ENCODE measurements at places on chromosomes 6 and 20.

DNA sequence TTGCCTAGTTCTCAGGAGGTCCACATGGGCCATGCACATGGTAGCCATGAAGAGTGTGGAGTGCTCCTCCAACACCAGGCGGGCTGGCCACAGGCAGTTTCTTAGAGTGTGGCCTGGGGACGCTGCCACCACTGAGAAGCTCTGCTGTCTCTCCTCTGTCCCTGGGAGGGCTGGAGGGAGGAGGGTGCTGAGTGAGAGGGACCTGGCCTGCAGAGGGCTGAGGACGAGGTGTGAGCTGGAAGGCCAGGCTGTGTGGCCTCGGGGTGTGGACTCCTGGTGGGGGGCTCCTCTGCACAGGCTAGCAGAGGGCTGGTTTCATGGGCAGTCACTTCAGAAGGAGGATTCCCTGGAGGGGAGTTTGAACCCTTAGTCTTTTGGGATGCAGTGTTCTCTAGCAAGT is 39.7 kb downstream of the SYNJ2 start:
- no peak for DNase-seq

GRCh38 chr20:50298554-50299324 is 108.1 kb downstream of the CEBPB start:
- DNase-seq = no peak

GRCh38 chr6:96184798-96185197 is 169.0 kb downstream of the FUT9 start:
- no peak for DNase-seq

DNA sequence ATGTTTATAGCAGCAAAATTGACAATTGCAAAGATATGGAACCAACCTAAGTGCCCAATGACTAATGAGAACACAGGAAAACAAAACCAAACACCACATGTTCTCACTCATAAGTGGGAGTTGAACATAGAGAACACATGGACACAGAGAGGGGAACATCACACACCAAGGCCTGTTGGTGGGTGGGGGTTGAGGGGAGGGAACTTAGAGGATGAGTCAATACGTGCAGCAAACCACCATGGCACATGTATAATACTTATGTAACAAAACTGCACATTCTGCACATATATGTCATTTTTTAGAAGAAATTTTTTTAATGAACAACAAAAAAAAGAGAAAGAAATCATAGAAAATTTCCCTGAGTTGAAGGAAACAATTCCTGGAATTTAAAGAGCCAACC is 3.9 kb downstream of the EPM2A start:
- no peak for DNase-seq

DNA sequence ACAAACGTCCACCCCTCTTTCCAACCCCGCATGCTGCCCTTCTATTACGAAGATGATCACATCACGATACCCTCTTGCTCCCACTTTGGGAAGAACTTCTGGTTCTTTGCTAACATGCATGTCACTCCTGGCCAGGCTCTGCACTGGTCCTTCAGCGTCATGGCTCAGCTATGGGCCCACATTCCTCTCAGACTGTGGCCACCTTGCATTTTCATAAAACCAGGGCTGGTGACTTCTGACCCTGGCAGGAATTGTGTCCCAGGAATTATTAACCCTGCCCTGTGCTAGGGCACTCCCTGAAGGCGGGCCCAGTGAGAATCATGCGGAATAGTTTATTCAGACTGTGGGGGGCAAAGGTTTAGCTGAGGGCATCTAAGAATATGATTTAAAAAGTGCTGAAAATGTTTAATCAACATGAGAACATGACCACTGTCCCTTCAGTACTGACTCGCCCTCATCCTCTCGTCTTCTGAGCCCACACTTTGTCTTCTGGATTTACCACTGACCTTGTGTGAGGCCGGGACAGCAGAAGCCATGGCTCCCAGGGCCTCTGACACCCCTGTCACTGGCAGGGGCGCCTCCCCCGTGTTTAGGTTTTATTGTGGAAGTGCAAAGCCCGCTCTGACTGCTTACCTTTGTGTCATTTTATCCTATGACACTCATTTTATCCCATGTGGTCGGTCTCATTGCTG is 38.1 kb upstream of the THBS2 start:
- DNase-seq = no peak

GRCh38 chr6:123849406-123849805 is 45.7 kb downstream of the NKAIN2 start:
- DNase-seq = no peak

DNA sequence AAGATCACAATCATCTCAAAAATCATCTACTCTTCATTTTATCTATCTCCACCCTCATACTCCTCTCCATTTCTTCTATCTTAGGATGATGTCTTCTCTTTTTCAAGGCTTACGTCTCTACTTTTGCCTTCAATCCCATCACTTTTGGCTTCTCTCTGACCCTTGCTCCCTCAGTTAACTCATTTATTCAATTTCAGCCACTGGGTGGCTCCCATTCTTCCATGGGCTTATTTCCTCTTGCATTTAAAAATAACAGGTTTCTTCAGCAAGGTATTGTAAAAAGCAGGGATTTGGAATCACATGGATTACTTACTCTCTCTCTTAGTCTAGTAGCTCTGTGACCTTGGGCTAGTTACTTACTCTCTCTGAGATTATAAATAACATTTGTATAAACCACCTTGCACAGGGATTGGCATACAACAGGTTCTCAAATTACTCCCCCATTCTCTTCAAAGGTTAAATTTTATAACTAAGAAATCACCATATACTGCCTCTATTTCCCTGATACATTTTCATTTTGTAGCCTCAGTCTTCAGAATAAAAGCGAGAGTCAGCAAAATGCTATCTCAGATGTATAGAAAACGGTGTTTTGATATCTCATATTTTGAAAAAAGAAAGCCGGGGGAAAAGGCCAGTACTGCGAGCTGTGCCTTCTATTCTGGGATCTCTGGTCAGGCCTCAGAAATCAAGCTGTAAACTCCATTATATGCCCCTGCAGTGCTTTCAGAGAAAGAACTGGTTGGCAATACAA is 5.5 kb downstream of the ZSCAN12 start:
- DNase-seq = no peak

DNA sequence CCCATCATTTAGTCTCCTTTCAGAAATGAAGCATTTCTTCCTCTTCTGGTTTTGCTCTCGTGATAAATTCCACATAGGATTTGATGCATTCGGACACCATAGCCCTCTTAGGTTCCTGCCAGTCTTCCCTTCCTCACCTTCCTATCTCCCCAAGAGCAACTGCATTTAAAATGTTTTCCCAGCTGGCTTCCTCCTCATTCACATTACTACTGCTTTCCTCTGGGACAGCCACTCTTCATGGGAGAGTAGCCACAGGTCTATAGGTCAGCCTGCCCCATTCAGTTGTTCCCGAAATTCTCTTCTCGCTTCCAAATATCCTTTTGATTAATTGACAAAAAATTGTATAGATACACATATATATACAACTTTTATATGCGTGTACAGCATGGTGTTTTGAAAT is 214.2 kb upstream of the PDE10A start:
- no peak for DNase-seq

GRCh38 chr20:57594092-57594951 is 25.9 kb downstream of the ZBP1 start:
- peak; percentile 30 for DNase-seq

- peak; percentile 62 for DNase-seq
Observed at GRCh38 chr6:33205191-33206026, 954 bp downstream of the HSD17B8 start.

DNA sequence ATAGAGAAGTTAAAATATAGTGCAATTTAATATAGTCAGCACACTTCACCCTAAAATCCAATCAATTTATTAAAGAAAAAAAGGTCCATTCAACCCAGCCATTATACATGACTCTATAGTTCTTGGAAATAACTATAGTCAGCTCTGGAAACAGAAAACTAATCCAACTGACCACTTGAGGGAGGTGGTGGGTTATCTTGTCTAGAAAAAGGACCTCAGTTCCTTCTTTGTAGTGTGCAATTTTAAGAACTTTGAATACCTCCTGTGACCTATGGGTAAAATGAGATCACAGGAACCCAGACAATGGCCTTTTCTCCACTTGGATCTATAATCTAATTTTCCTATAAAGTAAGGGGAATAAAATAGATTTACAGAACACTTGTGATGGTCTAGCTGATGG is 163.6 kb upstream of the CENPW start:
- no peak for DNase-seq

DNA sequence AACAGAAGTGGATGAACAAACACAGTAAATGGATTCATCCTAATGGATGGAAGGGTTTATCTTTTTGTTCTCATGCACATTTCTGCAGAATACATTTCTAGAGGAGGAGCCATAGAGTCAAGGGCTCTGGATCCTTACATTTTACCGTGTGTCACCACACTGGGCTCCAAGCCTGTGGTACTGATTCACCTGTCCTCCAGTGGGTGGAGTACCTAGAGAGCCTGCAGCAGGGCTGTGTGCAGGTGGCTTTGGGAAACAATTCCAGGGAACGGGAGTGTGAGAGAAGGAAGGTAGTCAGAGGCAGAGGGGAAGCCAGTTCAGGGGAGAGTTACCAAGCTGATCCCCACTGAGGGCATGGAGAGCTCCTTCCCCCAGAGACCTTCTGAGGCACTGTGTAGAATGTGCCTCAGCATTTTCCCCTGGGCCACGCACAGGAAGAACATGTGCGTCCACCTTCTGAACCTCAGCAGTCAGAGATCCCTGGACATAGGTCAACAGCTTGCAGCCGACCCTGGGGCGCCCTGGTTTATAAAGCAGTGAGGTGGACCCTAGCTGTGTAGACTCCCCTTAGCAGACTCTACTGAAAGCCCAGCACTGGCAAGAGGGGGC is 85.3 kb upstream of the SLC22A23 start:
- DNase-seq = no peak

GRCh38 chr6:37653933-37654565 is 43.6 kb downstream of the MDGA1 start:
- DNase-seq = peak; percentile 34

DNA sequence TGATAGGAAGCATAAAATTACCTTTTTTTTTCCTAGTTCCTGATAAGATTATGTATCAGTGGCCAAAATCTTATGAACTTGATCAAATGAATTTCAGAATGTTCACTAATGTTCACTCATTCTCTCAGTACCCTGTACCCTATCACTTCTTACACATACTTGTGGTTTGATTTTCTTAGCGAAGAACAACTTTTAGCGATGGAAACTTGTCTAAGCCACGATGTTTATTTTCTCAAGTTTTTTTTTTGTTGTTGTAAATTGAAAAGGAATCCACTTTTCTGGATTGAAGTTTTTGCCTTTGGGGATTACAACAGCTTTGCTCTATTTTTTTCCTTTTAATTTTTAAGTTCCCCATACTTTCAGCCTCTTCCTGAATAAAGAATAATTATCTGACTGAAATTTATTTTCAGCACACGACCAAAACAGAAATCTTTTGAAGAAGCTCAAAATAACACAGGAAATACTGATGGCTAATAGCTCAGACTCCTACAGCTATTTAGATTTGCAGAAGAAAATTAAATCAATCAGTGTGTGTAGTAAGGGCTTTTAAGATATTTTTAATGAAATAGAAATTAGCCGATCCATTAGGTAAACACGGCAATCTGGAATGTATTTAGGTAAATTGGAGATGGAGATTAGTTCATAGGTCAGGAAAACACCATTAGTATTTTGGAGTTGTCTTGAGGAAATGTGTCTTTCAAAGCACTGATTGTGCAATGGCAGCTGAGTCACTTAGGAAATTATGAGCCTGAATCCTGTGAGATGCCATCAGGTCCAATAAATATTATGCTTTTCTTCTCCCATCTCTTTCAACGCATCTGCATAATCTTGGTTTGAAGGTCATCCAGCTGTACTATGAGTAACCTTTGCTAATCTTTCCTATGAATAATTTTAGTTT is 217.5 kb downstream of the GJA1 start:
- no peak for DNase-seq

- no peak for DNase-seq
Observed at GRCh38 chr20:63745424-63745805, 5.8 kb downstream of the SLC2A4RG start.
